ENCODE measurements at places on chromosomes 1 and 21.

- no peak for DNase-seq
Observed at GRCh38 chr1:81834921-81835698, 34.4 kb downstream of the ADGRL2 start.

GRCh38 chr1:240824238-240824637 is 212.3 kb upstream of the GREM2 start:
- no peak for DNase-seq

DNA sequence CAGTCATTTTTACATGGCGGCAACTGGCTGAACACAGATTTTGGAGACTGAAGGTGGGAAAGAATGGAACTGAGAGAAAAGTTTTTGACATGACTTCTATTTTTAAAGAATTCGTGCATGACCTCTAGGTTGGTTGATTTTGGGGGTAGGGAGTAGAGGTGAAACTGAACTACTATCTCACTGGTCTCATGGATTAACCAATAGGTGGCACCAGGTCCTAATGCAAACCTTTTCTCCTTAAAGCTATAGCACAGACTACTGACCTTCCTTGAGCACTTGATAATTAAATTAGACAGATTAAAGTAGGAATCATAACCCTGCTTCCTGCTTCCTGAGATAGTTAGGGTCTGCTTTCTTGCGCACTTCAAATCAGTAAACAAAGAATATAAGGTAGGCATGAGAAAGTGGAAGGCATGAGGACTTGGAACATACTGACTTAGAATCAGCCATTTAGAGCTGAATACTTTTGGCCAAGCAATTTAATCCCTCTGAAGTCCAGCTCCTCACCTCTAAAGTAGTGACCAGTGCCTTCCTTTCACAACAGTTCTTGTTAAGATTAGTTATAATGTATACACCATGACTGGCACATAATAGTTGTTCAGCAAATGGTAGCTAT is 206.0 kb downstream of the CENPF start:
- no peak for DNase-seq

DNA sequence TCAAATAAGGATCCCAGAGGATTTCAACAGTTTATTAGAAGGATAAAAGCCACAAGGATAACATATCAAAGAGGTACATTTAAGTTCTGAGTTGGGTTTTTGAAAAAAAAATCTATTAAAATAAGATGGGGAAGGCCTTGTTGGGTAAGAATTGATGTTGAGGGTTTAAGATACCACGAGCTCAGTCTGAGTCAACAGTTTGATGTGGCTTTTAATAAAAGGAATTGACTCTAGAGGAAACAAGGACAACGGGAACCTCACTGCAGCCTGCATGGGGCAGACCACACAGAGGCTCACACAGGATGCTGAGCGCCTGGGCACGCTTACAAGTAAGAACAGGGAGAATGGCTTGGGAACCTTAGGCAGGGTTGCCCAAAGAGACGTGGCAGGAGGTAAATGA is 107.5 kb downstream of the TIAM1 start:
- DNase-seq: no peak

GRCh38 chr1:40423264-40423642 is 27.0 kb upstream of the ZFP69B start:
- DNase-seq: no peak

DNA sequence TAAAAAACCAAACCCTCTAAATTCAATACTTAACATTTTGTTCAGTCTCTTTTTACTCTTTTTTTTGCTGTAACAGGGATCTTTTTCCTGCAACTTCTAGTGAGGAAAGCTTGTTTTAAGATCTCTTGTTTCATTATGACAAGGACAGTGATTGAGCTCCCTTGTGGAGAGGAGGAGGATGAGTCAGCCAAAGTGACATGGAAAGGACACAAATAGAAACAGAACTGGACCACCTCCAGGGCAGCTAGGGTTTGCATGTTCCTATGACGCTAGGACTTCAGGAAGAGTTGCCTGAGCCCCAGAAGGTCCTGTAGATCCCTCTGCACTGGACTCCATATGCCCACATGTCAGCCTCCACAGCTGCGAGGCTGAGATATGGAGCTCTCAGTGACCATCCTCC is 212.6 kb upstream of the FAM78B start:
- DNase-seq: no peak

- peak; percentile 69 for DNase-seq
Observed at GRCh38 chr1:12619792-12620487, 1.9 kb upstream of the DHRS3 start.

DNA sequence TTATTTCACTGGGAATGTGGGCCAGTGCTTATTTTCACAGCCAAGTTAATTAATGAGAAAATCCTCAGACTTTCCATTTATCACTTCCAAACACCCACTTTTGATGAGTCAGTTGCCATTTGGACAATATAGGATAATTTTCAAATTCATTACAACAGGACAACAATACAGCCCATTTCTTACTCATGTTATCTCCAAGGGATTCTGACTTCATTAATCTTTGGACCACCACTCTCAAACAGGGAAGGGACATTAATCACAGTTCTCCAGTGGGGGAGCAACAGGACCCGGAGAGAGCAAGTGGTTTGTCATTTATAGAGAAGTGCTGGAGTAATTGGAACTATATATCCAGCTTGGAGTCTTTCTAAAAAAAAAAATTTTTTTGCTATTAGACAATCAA is 38.7 kb downstream of the JUN start:
- DNase-seq: no peak

- DNase-seq: no peak
Observed at GRCh38 chr21:33115631-33116510, 45.9 kb downstream of the OLIG1 start.

DNA sequence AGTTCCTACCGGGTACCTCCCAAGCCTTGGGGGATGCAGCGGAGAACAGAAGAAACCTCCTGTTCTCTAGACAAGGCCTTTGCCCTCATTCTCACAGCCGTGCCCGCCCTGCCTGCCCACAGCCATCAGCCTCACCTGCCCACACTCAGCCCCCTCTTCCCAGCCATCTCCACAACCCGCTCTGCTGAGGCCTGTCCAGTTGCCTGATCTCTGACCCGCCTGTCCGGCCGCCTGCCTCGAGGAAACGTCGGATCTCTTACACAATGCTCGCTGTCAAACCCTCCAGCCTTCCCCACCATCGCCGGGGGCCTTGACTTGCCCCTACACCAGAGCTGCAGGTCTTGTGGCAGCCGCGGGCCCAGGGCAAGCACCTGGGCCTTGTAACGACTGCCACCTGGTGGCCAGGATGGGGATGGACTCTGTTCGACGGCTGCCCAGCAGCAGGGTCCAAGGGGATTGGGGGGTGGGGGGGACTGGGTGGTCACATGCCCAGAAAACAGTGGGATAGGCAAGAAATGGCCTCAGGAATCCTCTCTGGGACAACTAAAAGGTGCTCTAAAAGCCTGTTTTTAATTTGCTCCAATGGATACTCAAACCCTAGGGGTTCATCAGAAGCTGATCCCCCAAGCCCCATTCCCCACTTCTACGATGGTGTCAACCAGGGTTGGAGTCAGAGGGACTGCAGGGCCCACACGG is 31.0 kb downstream of the SLC45A1 start:
- DNase-seq: peak; percentile 58

GRCh38 chr21:45507523-45507875 is 34.7 kb downstream of the SLC19A1 start:
- no peak for DNase-seq

DNA sequence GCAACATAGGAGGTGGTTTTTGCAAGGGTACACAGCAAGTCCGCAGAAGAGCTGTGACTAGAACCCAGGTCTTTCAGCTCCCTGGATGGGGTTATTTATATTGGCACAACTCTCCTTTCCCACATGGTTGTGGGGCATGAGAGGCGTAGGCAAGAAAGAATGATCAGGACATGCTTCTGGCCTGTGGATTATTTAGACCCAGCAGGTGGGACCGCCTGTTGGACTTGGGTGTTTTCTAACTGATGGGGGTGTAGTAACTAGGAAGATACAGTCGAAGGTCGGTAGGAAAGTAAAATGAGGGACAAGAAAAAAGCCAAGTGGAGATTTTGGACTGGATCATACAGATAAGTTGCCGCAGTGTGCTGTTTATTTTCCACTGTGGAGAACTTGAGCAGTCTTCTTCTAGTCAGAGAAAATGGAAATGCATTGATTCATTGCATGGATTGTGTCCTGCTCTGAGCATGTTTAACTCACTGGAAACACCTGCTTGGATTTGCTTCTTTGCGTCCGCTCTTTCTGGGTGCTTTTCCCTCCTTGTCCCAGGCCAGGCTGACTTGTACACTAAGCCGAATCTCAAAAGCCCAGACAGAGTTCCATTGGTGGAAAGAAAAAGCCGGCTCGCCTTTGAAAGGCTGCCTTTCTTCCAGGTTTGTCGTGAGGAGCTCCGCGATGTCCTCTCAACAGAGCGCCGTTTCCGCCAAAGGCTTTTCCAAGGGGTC is 592 bp downstream of the CRCT1 start:
- no peak for DNase-seq

GRCh38 chr1:186782791-186783190 is 46.0 kb upstream of the PLA2G4A start:
- DNase-seq: no peak

- DNase-seq: no peak
Observed at GRCh38 chr1:219177363-219177762, 3.7 kb downstream of the LYPLAL1 start.

DNA sequence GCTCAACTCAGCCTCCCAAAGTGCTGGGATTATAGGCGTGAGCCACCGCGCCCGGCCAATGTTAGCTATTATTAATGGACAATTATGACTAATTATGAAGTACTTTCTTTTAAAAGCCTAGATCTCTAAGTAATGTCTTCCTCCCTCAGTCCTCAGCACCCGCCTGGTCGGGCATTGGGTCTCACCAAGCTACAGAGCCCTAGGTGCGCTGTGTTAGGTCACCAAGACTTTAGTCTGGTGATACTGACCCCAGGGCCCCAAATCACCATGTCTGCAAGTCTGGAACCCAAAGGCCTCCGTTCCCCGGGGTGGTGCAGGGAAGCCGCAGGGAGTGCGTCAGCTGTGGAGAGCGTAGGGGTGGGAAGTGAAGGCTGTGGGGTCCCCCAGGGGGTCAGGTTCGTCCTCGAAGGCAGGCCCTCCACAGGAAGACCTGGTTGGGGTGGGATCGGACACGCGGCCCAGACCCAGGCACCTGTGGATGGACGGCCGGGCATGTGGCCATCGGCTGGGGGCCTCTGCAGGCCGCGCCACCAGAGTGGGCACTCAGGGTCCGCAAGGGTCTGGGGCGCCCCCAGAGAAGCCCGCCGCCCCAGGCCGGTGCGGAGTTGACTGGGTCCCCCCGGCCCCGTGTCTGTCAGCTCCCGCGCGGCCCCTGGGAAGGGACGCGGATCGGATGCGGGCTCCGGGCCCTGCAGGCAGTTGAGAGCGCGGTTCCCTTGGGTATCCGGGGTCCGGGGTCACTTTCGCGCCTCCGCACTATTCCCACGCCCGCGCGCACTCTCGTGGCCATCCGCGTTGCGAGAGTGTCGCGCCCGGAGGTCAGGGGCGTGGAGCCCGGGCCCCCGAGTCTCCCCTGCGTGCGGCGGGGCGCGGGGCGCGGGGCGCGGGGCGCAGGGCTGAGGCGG is 710 bp upstream of the PDXK start:
- no peak for DNase-seq

DNA sequence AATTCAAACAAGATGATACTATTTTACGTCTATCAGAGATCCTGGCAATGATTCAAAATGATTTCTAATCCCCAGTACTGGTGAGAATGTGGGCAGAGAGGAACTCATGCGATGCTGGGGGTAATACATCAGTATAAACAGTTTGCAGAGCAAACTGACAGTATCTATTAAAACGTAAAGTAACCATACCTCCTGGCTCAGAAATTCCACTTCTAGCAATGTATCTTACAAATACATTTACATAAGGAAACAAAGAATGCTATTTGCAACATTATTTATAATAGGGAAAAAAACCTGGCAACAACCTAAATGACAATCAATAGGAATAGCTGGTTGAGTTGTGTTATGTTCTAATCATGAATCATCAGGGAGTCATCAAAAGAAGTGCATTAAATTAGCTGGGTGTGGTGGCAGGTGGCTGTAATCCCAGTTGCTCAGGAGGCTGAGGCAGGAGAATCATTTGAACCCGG is 15.9 kb downstream of the RCAN1 start:
- no peak for DNase-seq

DNA sequence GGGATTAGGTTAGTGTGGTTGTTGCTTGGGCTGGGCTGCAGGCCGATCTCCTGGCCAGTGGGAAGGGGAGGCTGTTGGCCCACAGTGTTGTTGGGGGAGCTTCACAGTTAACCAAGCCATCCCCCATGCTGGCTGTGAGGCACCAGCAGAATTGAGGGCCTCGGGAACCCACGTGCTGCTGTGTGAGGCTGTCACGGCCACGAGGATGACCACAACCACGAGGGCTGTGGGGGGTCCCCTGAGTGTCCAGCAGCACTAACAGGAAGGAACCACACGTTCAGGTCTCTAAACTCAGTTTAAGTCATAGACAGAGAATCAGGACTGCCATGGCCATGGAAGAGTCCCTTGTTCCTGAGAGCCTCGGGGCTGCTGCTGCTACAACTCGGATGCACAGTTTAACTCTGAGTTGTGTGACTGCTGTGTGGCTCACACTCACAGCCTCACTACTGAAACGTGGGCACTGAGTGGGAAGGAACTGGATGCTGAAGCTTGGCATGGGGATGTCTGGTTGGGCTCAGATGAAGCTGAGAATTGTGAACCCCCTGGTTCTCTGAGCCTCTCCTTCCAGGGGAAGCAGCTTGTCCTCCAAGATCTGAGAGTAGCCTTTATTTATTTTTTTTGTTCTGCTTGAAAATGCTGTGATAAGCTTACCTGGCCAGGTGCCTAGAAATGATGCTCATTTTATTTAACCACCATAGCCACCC is 4.8 kb upstream of the MMEL1 start:
- no peak for DNase-seq

DNA sequence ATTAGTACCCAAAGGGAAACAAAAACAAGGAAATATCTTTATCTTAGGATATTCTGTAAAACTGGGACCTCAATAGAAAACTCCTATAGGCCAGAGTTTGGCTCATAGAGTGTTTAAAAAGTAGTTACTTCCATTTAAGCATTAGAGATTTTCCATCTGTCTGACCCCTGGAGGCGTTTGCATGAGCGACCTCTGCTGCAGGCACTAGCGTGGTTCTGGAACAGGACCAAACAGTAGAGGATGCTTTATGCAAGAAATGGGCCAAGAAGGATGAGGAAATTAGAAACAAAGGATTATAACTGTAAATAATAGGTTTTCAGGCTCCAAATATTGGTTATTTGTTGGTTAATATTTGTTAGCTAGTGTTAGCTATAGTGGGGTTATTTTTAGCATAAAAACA is 5.7 kb downstream of the ZBTB40 start:
- no peak for DNase-seq

DNA sequence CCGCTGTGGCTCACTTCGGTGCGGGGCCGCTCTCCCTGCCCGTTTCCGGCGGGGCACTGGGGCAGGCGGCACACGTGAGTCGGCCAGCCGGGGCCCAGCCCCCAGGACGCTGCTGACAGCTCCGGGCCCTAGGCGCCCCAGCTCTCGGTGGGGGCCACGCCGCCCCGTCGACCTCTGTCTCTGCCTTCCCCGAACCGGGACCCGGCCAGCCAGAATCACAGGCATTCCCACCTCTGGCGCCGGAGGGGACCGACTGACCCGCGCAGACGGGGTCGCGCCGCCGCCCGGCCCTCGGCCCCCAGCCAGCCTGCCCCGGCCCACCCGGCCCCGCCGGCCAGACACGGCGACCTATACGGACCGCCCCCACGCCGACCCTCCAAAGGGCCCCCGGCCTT is 755 bp downstream of the SCMH1 start:
- DNase-seq: peak; percentile 29

Data from CD4-positive, alpha-beta memory T cell (primary cell).